Naive thymus-derived CD4-positive, alpha-beta T cell (primary cell): ENCODE measurements at places on chromosomes 6 and 20.

DNA sequence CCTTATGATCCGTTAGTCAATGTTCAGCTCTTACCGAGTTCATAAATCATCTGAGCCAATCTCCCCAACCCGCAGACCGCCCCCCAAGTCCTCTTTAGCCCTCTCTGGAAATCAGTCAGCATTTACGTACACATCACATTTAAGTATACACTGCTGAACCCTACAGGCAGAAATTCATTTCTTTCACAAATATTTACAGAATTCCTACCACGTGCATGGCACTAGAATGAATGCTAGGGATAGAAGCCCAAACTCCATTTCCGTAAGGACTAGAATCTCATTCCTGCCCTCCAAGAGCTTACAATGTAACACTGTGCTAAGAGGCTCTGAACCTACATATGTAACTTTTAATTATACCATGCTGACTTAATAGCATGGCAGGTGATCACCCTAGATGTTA is 1.8 kb downstream of the OSER1 start:
- no peaks in the 10 kb centered on the region for H3K36me3 ChIP-seq
- H3K27me3 ChIP-seq = no peaks in the 10 kb centered on the region
- H3K4me3 ChIP-seq = no peak overlapping the region

DNA sequence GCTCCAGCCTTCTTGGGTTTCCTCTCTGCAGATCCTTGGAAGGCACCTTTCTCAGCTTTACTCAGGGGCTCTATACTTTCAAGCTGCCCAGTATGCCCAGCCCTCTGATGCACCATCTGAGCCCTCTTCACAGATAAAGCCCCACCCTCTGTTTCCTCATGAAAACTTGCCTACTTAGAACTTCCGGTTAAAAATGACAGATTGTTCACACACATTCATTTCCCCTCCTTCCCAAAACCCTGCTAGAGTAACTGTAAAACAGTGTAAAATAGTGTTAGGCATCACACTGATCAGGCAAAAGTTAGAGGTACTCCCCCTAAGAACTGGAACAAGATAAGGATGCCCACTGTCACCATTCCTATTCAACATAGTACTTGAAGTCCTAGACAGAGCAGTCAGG is 14.0 kb upstream of the GCM1 start:
- H3K36me3 ChIP-seq = no peaks in the 10 kb centered on the region
- H3K4me3 ChIP-seq = no peak overlapping the region
- no peak for DNase-seq
- no peaks in the 10 kb centered on the region for H3K27me3 ChIP-seq
- no peak overlapping the region for H3K27ac ChIP-seq

GRCh38 chr6:63352544-63353285 is 32.9 kb upstream of the LGSN start:
- no peak for DNase-seq
- H3K27me3 ChIP-seq = no peaks in the 10 kb centered on the region
- H3K27ac ChIP-seq = no peak overlapping the region
- no peaks in the 10 kb centered on the region for H3K36me3 ChIP-seq

DNA sequence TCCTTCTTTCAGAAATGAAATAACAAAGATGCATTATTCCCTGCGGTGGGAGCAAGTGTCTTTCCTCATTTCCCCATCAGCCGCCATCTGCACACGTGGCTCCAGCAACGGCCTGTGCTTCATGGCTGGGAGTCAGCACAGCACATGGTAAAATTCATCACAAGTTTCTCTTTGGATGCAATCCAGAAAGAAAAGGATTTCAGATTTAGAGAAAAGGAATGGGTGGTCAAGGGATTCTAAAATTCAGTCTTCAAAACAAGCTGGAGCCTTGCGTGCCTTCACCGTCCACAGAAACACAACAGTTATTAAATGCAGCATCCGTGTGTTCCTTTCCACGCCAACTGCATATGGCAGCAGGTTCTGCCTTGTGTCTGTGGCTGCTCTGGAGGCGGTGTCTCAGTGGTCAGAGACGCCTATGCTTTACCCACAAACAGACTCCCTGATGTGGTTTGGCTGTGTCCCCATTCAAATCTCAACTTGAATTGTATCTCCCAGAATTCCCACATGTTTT is 107.6 kb downstream of the THBS2 start:
- no peaks in the 10 kb centered on the region for H3K36me3 ChIP-seq
- DNase-seq = no peak
- H3K4me1 ChIP-seq = no peaks in the 10 kb centered on the region
- H3K4me3 ChIP-seq = no peak overlapping the region
- H3K27ac ChIP-seq = no peak overlapping the region
- no peaks in the 10 kb centered on the region for H3K27me3 ChIP-seq

DNA sequence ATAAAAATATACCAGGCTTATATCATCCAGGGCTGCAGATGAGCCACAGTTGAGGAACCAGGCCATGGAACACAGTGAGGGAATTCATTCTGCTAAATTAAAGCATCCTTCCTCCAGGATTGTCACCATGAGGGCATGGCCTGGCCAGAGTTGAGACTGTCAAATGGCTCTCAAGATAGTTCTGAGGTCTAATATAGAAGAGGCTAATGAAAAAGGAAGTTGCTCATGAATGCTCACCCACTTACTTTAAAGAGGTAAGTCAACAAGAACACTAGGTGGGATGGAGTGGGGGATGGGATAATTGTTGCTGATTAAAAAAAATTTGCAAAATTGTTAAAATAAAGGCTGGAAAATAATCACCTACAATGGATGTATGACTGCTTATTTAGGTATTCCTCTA is 72.0 kb upstream of the GCM1 start:
- no peaks in the 10 kb centered on the region for H3K4me1 ChIP-seq
- no peak for DNase-seq
- no peaks in the 10 kb centered on the region for H3K36me3 ChIP-seq
- H3K27ac ChIP-seq = no peak overlapping the region

DNA sequence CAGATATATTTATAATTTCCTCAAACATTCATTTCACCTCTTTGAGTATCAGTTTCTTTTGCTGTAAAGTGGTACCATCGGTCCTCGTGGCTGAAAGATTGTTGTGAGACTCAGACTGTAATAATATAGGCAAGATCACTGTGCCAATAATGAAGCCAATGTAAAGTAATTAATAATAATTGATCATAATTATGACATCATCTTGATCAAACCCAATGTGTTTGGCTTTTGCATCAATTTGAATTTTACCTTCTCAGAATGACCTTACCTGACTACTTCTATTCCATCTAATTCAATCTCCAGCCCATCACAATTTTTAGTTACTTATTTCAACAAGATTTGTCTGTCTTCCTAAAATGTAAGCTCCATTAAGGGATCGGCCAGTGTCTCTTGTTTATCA is 15.8 kb upstream of the MTRF1L start:
- H3K36me3 ChIP-seq = no peaks in the 10 kb centered on the region
- H3K4me3 ChIP-seq = no peak overlapping the region
- DNase-seq = no peak
- no peak overlapping the region for H3K27ac ChIP-seq
- H3K27me3 ChIP-seq = no peaks in the 10 kb centered on the region
- H3K4me1 ChIP-seq = no peaks in the 10 kb centered on the region

DNA sequence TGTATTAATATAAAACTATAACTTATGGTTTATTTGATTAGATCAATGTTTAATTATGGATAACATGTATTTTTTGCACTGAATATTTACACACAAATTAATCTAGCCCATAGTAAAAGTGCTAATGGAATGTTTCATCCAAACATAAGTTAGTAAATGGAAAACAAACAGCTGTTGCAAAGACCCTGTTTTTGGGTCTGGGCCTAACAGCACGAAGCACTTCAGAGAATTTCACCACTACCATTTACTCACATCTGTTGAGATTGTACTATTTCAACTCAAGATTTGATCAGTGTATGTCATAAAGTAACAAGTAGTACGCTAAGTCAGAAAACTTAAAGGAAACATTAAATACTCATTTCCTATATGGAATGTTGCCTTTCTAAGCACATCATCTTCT is 359.6 kb downstream of the LAMA2 start:
- no peaks in the 10 kb centered on the region for H3K4me1 ChIP-seq
- H3K36me3 ChIP-seq = no peaks in the 10 kb centered on the region
- no peak overlapping the region for H3K4me3 ChIP-seq
- no peaks in the 10 kb centered on the region for H3K27me3 ChIP-seq
- DNase-seq = no peak
- H3K27ac ChIP-seq = no peak overlapping the region

- no peaks in the 10 kb centered on the region for H3K4me1 ChIP-seq
- no peak overlapping the region for H3K4me3 ChIP-seq
- H3K27me3 ChIP-seq = no peaks in the 10 kb centered on the region
- no peak overlapping the region for H3K27ac ChIP-seq
Observed at GRCh38 chr20:5432030-5432429, 115.3 kb upstream of the PROKR2 start.

- DNase-seq = no peak
- no peaks in the 10 kb centered on the region for H3K36me3 ChIP-seq
- no peaks in the 10 kb centered on the region for H3K27me3 ChIP-seq
- H3K4me3 ChIP-seq = no peak overlapping the region
Observed at GRCh38 chr6:87341899-87342298, 2.7 kb upstream of the C6orf163 start.

DNA sequence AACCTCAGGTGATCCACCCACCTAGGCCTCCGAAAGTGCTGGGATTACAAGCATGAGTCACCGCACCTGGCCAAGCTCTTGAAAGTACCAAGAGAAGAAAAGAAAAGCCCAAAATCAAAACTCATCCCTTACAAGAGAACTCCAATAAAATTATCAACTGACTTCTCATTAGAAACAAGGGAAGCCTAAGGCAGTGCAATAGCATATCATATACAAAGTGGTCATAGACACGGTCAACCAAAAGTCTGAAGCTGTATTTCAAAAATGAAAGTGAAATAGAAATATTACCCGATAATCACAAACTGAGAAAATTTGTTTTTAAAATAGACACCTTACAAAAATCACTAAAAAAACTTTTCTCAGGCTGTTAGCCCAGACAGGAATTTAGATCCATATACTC is 1321.1 kb upstream of the GJE1 start:
- no peaks in the 10 kb centered on the region for H3K4me1 ChIP-seq
- DNase-seq = no peak
- H3K27me3 ChIP-seq = no peaks in the 10 kb centered on the region
- no peak overlapping the region for H3K4me3 ChIP-seq

- H3K27me3 ChIP-seq = no peaks in the 10 kb centered on the region
- H3K36me3 ChIP-seq = peaks cover 71% of the 10 kb centered on the region
- no peak overlapping the region for H3K27ac ChIP-seq
Observed at GRCh38 chr20:47654370-47654769, 130.9 kb downstream of the SULF2 start.

GRCh38 chr6:128352366-128352765 is 168.0 kb downstream of the PTPRK start:
- no peaks in the 10 kb centered on the region for H3K27me3 ChIP-seq
- no peaks in the 10 kb centered on the region for H3K4me1 ChIP-seq
- no peak for DNase-seq
- H3K36me3 ChIP-seq = no peaks in the 10 kb centered on the region
- H3K27ac ChIP-seq = no peak overlapping the region

GRCh38 chr6:168134560-168135201 is 55.7 kb upstream of the FRMD1 start:
- H3K4me3 ChIP-seq = no peak overlapping the region
- DNase-seq = no peak
- no peaks in the 10 kb centered on the region for H3K4me1 ChIP-seq
- H3K27me3 ChIP-seq = no peaks in the 10 kb centered on the region
- H3K36me3 ChIP-seq = no peaks in the 10 kb centered on the region

GRCh38 chr6:44257753-44258324 is 511 bp upstream of the SLC35B2 start:
- H3K36me3 ChIP-seq = peaks cover 7% of the 10 kb centered on the region
- H3K27me3 ChIP-seq = no peaks in the 10 kb centered on the region

DNA sequence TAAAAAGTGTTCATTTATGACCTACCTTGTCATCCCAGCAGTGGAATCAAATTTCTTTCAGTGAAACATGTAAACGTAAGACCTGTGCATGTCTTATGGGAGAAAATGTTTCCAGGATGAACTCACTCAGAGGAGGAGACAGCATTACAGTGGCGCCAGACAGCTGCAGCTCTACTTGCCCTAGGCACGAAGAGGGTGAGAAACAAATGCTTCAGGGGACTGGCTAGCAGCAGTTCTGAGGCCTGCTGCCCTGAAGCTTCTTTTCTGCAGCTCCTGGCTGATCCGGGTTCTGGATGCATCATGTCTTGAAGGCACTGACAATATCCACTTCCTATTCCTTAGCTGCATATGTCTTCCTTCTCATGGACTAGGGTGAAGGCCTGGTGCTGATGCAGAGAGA is 120.2 kb downstream of the QRSL1 start:
- no peak overlapping the region for H3K27ac ChIP-seq
- no peak for DNase-seq
- no peak overlapping the region for H3K4me3 ChIP-seq
- H3K4me1 ChIP-seq = no peaks in the 10 kb centered on the region
- no peaks in the 10 kb centered on the region for H3K36me3 ChIP-seq
- no peaks in the 10 kb centered on the region for H3K27me3 ChIP-seq

DNA sequence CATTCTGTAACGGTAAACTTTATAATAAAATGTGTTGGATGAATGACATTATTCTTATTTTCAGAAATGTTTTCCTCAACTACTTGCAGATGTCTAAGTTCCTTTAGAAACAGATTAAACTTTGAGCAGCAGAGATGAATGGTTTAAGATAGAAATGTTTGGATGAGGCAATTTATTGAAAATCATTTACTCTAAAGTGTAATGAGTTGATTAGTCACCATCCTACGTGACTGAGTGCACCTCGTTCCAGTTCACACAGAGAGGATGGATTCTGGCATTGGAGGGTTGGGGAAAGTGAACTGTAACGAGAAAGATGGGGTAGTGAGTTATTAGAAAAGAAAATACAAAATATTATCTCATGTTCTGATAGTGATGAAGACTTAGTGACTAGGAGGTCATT is 28.7 kb downstream of the SMPDL3A start:
- no peak overlapping the region for H3K27ac ChIP-seq
- H3K36me3 ChIP-seq = no peaks in the 10 kb centered on the region
- H3K27me3 ChIP-seq = no peaks in the 10 kb centered on the region
- H3K4me3 ChIP-seq = no peak overlapping the region

- no peak overlapping the region for H3K27ac ChIP-seq
- H3K36me3 ChIP-seq = no peaks in the 10 kb centered on the region
- H3K27me3 ChIP-seq = no peaks in the 10 kb centered on the region
- peak; percentile 14 for DNase-seq
- peaks cover 40% of the 10 kb centered on the region for H3K4me1 ChIP-seq
Observed at GRCh38 chr6:90397929-90398674, 101.5 kb upstream of the BACH2 start.
